ENCODE measurements at places on chromosomes 1 and 21.

- DNase-seq: no peak
These were observed 32.0 kb downstream of the AGO3 start for GRCh38 chr1:35962952-35963351.

- DNase-seq: no peak
These were observed 34.7 kb downstream of the PTPN14 start for GRCh38 chr1:214516434-214517326.

DNA sequence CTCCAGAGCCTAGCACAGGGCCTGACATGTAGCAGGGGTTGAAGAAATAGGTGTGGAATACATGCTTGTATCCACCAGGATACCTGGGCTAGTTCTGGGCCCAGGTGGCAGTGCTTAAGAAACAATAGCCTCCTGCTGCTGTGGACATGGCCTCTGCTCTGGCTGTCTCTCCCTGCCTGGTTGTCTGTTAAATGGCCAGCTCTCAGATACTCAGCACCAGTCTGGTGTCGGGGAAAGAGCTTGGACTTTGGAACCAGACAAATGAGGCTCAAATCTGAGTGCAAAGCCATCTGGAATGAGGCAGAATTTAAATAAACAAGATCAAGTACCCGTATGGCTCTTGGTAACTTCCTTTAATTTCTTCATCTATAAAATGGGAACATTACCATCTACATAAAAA lies 31.5 kb downstream of the SESN2 start:
- DNase-seq: no peak

- no peak for DNase-seq
These were observed 45.7 kb downstream of the FYB2 start for GRCh38 chr1:56773341-56774066.

DNA sequence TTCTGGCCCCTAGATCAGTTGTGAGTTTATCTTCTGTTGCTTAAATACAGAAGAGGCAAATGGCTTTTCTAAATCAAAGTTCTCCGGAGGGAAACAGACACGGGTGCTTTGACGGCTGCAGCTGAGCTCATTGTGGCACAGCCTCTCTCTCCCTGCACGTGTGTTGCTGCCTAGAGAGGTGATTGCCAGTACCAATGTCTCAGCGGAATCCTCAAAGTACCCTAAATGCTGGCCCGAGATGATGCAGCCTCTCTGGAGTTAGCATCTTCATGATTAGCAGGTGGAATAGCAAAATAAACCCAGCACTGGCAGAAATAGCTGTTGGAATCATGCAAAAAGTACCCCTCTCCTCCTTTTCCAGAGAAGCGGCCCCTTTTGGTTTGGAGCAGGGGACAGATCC lies 192.2 kb downstream of the PRDM2 start:
- DNase-seq: no peak

DNA sequence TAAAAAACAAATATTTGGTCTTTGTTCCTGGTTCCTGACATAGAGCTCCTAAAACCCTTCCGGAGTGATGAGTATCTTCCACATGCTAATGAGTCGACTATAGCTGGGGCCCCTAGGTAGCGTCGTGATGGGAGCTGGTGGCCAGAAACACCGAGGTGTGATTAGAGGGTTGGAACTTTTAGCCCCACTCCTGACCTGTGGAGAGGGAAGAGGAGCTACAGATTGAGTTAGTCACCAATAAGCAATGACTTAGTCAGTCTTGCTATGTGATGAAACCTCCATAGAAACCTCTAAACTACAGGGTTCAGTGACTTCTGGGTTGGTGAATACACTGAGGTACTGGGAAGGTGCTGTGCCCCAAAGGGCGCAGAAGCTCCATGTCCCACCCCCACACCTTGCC lies 30.1 kb upstream of the PLD5 start:
- DNase-seq: no peak

- DNase-seq: peak; percentile 10
These were observed 44.1 kb upstream of the SLC25A33 start for GRCh38 chr1:9494936-9495758.

GRCh38 chr1:64029037-64029436 lies 174.4 kb upstream of the UBE2U start:
- DNase-seq: no peak

Data from NCI-H748 treated with DMSO at 0.1 percent for 48 hours (cell line).